ENCODE measurements at places on chromosomes 13 and 19.

- DNase-seq, result no peak
Observed at GRCh38 chr13:25422153-25422552, 50.4 kb downstream of the ATP8A2 start.

- DNase-seq, result no peak
Observed at GRCh38 chr13:44160591-44161191, 212.9 kb upstream of the SERP2 start.

- no peak for DNase-seq
Observed at GRCh38 chr19:2164020-2164998, 576 bp downstream of the DOT1L start.

- no peak for DNase-seq
Observed at GRCh38 chr13:51241720-51242119, 19.5 kb downstream of the FAM124A start.

DNA sequence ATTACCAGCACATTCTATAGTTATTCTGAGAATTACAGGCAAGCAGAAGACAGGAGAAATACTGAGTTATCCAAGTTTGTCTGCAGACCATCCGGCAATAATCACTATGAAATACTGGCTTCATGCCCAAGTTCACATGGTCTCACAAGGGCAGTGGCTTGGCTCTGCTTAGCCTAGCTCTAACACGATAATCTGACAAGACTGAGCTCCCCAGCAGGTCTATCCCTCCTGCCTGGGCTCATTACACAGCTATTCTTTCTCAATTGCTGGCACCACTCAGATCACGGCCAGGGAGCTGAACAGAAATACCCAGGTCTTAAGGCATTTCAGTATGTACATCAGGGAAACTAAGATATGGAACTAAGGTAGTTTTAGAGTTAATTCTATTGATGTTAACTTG is 361.6 kb upstream of the PCDH20 start:
- peak; percentile 29 for DNase-seq

- peak; percentile 39 for DNase-seq
Observed at GRCh38 chr19:12840091-12841079, 2.1 kb downstream of the MAST1 start.

Measured in astrocyte of the spinal cord (primary cell).